ENCODE measurements at places on chromosomes 6 and 20.

GRCh38 chr20:16123623-16124022, 449.6 kb downstream of the KIF16B start:
- DNase-seq = no peak

DNA sequence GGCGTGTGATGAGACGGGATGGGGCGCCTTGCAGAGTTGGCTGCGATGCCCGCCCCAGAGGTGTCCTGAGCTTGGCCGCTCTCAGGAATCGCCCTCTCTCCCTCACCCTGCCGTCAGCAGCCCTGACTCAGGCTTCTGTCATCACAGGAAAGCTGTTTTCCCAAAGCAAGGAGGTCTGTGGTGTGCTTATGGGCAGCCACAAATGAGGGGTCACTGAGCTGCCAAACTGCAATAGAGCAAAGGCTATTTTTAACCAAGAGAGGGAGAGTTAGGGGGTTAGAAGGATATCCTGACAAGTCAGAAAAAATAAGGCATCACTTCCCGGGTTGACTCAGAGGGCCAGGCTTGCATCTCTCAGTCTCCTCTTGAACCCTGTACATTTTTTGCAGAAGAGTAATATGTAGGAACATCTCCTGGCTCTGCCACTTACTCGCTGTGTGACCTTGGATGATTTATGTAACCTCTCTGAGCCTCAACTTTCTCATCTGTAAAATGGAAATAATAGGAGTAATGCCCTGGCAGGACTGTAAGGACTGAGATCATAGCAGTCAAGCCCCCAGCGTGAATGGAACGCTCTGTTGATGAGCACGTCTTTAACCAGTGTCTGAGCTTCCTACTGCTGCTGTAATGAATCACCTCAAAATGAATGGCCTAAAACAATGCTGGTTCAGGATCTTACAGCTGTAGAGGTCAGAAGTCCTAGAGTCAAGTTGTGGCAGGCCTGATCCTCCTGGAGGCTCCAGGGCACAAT, 181.9 kb downstream of the NFATC2 start:
- no peak for DNase-seq

DNA sequence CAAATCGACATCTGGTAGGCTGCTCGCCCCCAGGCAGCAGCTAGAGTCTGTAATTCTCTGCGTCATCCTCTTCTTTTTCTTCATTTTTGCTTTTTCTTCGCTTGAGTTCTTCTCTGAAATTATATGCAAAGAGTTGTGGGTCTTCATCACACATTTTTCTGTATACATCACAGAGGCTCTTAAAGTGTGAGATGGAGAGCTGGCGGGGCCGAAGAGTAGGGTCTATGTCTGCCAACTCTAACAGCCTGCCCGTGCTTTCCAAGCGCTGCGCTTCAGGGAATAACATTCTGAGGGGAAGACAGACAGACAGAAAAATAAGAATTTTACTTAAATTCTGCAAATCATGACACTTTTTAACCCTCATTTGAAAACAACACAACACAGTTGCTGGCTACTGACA, 6.0 kb upstream of the CLDN20 start:
- no peak for DNase-seq

DNA sequence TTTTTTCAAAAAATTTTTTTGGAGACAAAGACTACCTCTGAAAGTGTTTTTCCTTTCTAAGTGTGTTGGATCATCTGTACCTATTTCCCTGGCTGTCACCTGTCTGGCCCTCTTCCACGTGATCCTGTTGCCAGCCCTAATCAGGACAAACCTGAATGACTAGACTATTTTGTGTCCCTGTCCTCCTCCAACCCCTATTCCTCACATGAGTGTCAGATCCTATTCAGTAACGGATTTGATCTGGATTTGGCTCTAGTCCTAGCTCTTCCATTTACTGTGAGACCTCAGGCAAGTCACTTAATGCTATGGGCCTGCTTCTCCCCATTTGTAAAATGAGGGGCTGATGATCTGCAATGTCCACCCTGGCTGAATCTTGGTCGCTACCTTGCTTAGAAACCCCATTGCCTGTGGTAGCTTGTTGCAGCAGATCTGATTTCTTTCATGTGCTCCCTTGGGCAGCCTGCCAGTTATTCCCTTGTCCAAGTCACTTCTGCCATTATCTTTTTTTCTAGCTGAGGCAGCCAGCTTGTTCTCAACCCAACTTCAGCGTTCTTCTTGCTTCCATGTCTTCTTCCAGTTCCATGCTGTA, 4.8 kb downstream of the PHF20 start:
- DNase-seq = no peak

DNA sequence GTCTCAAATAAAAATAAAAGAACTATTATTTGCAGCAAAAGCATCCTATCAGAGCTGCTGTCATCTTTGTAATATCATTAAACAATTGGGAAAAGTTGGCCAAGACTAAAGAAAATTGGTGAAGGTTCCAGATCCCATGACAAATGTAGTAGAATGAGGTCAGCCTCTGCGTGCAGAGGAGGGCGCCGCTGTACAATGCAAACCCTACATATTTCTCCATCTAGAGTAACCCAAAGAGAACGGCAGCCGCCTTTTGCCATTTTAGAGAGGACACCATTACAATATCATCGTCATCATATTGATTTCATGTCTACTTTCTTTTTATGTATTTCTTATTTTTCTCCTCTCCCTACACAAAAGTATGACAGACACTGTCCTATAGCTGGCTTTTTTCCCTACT, 59.5 kb downstream of the ZMYND8 start:
- DNase-seq = no peak

DNA sequence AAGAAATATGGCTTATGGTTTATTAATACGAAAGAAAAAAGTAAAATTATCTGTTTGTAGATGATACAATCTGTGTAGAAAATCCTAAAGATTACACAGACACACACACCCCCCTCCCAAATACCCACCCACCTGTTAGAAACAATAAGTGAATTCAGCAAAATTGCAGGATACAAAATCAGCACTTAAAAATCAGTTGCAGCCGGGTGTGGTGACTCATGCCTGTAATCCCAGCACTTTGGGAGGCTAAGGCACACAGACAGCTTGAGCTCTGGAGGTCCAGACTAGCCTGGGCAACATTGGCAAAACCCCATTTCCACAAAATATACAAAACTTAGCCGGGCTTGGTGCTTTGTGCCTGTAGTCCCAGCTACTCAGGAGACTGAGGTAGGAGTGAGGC, 42.3 kb downstream of the NINL start:
- no peak for DNase-seq

DNA sequence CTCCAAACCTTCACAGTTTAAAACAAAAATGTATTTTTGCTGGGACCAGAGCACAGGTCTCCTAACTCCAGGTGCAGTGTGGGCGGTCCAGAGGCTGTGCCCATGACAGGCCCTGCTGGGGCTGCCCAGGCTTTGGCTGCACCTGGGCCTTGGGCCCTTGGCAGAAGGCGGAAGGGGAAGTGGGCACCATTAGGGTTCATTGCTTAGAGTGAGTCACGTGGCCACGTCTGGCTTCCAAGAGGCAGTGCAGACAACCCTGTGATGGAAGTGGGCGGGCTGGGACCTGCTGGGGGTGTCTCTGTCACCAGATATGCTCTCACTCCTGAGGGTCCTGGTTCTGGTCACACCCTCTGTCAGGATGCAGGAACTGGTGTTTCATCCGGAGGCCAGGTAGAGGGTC, 302.2 kb downstream of the QKI start:
- DNase-seq = no peak

DNA sequence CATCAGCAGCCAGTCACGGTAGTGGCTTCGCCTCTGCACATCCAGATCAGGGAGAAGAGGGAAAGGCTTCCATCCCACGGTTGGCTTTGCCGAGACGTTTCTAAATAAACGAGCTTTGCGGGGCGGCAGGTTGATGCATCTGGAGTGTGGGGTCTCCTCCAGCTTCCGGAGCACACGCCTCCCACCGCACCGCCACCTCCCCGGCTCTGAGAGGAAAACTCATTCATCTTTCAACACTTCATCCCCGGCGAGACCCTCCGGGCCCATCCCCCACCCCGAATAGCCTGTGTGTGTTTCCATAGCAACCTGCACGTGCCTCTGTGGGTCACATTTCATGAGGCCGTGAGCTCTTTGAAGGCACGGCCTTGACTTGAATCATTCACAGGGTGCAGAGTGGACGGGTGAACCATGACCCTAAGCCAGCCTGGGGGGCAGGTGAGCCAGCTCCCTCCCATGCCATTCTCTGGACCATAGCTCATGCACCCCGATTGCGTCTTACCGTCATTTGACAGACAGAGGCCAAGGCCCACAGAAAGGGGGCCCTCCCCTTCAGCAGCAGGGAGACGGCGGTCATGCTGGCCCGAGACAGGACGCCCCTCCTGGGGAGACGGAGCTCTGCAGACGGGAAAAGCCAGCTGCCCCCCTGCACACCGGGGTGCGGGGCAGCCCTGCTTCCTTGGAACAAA, 16.2 kb upstream of the CHRNA4 start:
- no peak for DNase-seq

GRCh38 chr6:111208933-111209332, 121.6 kb downstream of the SLC16A10 start:
- no peak for DNase-seq

DNA sequence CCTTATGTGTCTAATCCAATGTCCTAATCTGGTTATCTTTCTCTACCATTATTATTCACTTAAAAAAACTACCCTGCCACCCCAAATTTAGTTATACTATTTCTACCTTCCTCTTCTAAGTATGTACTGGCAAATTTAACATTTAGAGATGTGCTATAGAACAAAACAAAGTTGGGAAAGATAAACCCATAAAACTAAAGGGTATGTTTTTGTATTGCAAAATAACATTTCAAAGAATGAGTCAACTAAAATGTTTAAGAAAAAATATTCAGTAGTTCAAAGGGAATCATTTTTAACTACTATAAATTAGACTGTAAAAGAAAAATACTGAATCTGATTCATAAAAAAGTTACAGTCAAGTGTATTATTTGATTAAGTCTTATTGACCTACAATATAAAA, 103.0 kb downstream of the LMBRD1 start:
- DNase-seq = no peak

- DNase-seq = no peak
Observed at GRCh38 chr6:144443157-144443556, 158.0 kb downstream of the UTRN start.

- DNase-seq = no peak
Observed at GRCh38 chr6:19121521-19121920, 715.6 kb upstream of the ID4 start.

DNA sequence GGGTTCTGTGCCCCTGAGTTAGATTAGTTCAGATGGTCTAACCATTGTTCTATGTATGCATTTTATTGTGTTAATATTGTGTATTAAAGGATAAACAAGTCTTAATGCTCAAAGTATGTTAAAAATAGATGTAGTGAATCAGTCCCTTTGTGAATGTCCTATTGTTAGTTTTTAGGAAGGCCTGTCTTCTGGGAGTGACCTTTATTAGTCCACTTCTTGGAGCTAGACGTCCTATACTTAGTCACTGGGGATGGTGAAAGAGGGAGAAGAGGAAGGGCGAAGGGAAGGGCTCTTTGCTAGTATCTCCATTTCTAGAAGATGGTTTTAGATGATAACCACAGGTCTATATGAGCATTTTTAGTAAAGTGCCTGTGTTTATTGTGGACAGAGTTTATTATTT, 12.3 kb upstream of the HMGN4 start:
- no peak for DNase-seq

DNA sequence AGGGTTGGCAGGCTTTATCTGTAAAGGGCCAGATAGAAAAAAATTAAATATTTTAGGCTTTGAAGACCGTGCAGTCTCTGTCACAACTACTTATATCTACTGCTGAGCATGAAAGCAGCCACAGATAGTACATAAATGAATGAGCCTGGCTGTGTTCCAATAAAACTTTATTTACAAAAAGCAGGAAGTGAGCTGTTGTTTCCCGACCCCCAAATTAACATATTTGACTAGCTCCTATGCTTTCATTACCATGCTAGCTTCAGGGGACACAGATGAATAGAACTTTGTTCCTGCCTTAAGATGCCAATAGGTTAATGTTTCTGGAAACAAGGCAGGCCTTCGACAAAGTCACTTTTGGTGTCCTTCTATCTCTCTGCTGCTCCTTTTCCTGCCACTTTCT, 1058.0 kb upstream of the FLRT3 start:
- no peak for DNase-seq

DNA sequence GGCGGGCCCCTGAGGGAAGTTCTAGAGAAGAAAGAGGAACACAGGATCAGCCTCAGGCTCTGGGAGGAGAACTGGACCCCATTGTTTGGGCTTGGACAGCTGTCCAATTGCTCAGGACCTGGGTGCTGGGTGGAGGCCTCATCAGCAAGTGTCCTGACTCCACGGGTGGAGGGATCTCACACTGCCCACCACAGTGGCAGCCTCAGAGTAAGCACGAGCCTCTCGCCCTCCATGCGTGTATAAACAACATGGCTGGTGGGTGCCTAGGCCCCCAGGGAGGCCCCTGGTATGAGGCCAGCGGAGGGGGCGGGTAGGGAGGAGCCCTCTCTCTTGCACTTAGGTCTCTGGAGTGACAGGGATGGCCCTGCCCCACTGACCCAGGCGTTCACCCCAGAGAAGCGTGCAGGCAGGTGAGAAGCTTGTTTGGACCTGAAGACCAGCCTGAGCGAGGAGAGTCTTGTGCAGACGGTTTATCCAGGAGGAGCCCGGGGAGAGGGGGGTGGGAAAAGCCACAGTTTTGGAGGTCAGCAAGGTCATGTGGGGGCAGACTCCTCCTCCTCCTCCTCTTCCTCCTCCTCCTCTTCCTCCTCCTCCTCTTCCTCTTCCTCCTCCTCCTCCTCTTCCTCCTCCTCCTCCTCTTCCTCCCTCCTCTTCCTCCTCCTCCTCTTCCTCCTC, 41.9 kb upstream of the BHLHE23 start:
- DNase-seq = no peak

GRCh38 chr20:50144362-50144761, 9.2 kb downstream of the PEDS1 start:
- no peak for DNase-seq

GRCh38 chr20:21511485-21511849, 2.4 kb downstream of the NKX2-2 start:
- no peak for DNase-seq

DNA sequence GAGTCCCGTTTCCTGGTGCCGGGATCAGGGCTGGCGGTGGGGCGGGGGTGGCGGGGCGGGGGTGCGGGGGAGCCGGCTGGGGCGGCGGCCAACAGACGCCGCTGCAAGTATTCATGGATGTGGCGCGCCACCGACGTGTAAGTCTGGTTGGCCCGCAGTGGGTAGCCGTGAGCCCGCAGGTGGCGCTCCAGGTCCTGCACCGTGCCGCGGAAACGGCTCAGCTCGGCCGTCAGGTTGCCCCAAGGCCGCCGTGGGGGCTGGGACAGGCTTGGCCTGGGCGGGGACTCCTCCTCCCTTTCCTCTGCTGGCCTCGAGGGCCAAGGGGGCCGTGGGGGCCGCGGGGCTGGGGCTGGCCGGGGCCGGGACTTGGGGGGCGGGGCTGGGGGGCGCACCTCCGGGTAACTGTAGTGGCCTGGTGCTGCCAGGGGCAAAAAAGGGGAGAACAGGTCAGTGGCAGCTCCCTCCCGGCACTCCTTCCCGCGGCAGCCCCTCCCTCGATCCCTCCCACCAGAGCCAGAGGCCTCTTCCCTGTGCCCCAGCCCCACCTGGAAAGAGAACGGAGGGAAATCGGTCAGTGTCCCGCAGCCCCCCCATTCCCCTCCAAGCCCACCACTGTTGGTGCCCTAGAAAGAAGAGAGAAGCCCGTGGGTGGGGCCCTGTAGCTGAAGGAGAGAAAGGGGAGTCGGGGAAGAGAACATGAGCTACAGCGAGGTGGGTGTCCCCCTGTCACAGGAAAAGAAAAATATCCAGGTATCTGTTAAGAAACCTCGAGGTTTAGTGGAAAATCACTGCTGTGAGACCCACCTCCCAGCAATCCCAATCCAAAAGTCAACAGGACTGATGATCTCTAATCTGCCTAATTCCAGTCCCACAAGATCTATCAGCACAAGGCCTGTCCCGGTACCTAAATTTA, 21.3 kb downstream of the TNXB start:
- DNase-seq = peak; percentile 38

- no peak for DNase-seq
Observed at GRCh38 chr6:138757136-138757535, 16.4 kb upstream of the CCDC28A start.

All from stimulated activated CD4-positive, alpha-beta T cell treated with anti-CD3 and anti-CD28 coated beads, TNF-alpha, amount 100 ng/mL, for 4 hours (primary cell).